ENCODE measurements at places on chromosomes 1 and 21.

DNA sequence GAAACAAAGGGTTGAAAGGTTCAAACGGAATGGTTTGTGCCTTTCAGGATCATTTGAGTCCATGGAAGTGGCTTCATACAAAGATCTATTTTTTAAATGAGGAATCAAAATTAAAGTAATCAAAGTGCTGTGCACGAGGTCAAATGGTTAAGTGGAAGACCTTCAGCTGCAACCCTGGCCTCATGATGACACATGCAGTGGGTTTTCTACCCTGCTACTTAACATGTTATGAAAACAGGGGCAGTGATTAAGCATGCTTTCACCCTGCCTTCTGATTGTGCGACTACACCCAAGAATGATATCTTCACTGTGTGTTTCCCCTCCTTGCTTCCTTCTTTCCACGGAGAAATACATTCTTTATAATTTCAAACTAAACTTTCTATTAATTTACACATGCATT lies 604.2 kb downstream of the LRRIQ3 start:
- DNase-seq, result no peak

- DNase-seq, result no peak
Measured at GRCh38 chr1:223761411-223761810, 49.1 kb downstream of the CAPN2 start.

DNA sequence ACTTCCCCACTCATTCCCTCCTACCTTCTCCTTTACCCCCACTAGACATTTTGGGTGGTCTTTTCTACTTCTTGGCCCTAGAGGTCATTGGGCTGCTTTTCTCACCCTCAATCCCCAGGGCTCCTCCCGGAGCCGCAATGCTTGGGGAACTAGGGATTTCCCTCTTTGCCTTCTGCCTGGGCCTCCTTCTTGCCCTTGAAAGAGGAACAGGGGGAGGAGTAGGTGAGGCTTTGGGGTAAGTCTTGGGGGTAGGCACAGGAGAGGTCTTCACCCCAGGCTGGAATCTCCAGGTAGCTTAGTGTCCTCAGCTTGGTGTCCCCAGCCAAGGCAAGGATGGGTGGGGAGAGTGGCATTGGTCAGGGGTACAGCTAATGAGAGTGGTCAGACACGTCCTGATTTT lies 56.2 kb upstream of the EPS8L3 start:
- no peak for DNase-seq

DNA sequence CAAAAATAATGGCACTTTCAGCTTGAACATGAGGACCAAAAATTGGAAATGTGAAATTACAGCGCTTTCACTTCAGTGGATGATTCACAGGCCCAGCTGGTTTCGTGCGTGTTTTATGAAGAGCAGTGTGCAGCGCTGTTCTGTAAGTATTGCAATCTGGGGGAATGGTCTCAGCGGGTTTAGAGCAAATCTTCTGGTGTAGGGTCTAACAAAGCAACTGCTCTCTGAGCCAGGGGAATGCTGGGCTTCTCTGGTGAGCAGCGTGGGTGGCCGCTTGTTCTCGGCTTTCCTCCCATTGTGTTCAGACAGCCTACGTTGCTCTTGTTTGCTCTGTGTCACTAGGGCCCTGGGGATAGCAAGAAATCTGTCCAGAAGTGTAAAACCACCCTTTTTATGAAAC lies 42.4 kb upstream of the GADD45A start:
- no peak for DNase-seq

DNA sequence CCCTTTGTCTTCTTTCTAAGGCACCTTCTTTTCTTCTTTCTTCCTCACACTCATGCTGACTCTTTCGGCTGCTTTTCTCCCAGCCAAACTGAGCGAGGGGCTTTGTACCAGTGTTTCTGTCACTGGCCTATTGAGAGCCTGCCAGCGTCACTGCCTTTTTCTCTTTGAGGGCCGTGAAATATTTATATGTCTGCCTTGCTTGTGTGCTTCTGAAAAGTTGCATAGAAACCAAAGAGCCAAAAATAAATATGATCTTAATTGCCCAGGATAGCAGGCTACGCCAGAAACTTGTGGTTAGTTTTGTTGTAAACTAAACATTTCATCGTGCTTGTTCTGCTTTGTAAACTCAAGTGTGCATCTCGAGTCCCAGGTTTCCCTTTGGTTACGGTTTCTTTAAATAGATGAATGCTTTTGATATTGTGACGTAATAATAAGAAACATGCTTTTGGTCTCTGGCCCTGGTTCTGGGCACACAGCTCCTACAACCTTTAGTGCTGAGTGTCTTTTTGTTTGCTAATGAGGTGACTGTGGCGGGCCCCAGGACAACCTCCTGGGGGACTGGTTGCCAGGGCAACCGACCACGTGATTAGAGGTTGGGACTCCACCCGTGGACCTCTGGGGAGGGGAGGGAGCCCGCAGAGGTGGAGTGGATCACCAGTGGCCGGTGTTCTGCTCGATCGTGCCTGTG lies 10.8 kb downstream of the SLC37A1 start:
- no peak for DNase-seq

All from CMK (cell line).